ENCODE measurements at places on chromosomes 1 and 21.

- no peak for DNase-seq
Measured at GRCh38 chr1:1441002-1441888, 5.8 kb downstream of the VWA1 start.

DNA sequence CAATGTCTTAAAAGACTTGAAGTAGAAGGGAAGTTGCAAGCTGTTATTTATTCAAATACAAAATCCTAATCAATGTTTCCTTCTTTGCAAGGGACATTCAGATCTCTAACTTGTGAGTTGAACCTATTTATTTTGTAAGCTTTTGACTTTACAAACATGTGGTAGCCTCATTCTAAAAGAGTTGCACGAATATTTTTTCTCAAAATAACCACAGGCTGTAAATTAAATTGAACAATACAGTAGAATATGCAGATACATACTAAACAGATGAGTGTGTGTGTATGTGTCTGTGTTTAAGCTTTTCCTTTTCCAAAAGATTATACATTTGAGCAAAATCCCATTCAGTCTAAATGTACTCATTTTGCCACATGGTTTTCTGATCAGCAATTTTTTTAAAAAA is 4.8 kb upstream of the DYNLT5 start:
- DNase-seq = no peak

DNA sequence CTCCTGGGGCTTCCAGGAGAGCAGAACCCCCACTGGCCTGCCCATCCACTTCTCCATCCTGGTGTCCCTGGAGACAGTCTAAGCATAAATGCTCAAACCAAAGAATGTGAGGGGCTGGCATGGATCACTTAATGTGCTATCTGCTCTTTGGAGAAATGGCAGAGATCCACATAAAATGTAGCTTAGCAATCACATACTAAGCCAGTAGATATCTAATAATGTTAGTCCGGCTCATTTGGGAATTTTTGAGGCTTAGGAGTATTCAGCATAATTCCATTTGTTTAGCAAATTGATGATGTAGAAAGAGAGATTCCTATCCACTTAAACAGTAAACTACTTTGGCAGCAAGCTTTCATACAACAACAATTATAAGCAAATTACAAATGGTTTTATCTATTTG is 90.7 kb downstream of the TENT5C start:
- no peak for DNase-seq

DNA sequence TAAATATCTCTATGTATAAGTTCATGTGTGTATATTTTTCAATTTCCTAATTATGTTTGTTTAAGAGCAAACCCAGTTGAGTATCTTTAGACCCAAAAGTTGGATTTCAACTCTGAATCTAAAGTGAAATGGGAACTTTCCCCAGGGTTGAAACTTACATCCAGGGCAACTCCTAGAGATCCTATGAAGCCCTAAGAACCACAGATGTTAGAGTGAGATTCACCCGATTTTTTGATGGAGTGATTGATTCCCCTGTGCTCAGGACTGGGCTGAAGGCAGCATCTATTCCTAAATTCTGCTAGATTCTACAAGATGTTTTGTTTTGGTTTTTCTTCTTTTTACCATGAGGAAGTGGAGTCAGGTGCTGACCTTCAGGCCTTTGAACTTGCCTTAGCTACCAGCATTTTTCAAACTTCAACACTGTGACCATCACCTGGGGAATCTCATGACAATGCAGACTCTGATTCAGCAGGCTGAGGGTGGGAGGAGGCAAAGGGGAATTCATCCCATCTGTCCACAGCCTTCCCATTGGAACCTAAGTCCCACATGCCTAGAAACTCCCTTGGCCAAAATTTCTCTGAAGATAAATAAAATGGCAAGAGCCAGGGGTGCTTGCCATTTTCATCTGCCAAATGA is 145.5 kb downstream of the ETS2 start:
- no peak for DNase-seq

DNA sequence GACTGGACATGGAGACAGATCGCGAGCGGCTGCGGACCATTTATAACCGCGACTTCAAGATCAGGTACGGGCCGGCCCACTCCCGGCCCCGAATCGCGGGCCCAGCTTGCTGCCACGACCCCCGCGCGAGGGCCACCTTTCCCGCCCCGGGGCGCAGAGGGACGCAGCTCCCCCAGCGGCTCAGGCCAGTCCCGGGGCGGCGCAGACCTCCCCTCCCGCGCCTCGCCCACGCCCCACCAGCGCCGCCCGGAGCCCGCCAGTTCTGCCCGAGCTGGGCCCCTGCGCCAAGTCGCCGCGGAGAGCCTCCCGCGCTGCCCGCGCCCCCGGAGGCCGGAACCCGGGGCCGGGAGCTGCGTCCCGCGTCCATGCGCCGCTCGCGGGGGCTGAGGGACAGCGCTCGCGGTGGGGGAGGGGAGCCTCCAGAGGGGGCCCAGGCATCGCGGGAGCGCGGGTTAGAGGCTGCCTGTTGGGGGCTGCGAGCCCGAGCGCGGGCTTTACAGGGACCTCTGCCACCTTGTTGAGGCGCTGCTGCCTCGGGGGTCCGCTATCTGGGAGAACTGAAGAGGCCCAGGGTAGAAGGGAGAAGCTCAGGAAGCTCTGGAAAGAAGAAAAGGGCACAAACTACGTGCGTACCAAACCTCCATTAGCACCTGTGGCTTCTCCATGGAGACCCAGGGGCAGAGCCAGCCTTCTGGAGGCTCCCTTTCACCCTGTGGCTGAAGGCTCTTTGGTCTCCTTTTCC is 698 bp downstream of the MOV10 start:
- DNase-seq = no peak

DNA sequence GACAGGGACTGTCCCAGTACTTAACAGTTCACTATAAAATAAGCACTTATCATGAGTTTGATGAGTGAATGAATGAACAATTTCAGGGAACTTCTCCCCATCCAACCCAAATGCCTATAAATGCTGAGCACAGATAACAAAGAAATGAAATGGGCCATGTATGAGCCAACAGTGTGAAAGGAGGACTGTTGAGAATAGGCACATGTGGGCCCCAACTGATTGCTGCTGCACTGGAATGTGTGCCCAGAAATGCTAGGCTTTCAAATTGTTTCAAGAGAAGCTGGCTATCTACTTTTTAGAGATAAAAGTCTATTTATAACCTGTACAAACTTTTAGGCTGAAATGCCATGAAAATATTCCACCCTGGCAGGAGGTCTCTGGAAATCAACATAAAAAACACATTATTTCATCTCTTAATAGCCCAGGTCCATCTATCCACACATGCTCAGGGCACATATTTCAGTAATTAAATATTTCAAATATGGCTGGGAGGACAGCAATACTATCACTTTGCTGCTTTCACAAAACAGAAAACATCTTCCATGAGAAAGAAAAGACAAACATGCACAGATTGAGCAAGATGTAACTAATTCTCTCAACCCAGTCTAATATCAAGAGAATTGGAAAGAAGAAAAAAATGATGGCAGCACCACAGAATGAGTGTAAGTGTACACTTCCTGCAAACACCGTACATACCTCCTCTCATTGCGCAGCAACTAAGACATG is 49.8 kb downstream of the COLGALT2 start:
- DNase-seq = no peak

- no peak for DNase-seq
Measured at GRCh38 chr1:92933459-92933858, 27.8 kb downstream of the DIPK1A start.

- DNase-seq = no peak
Measured at GRCh38 chr1:109883248-109883955, 27.2 kb upstream of the CSF1 start.

GRCh38 chr1:116458695-116459094 is 85.7 kb downstream of the ATP1A1 start:
- DNase-seq = no peak

DNA sequence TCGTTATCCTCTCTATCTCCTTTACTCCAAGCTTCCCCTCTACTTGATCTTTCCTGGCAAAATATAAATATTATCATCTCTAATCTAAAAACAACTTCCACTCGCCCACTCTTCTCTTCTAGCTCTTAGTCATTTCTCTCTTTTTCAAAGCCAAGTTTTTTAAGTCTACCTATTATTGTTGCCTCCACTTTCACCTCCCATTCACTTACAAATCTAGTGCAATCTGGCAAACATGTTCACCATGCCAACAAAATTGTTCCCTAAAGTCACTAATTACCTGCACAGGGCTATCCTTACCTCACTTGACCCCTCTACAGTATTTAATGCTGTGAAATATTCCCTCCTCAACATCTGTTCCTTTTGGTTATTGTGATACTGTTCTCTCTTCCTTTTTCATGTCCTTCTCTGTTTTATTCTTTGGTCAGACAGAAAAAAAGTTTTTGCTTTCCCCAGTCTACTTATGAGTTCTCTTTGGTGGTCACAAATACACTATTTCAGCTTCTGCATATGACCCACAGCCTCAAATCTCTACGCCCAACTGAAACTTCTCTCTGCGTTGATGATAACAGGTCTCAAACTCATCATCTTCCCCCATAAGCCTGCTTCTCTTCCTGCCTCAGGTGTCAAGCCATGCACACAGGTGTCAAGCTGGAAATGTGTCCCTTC is 31.9 kb upstream of the RAP1A start:
- DNase-seq = no peak

DNA sequence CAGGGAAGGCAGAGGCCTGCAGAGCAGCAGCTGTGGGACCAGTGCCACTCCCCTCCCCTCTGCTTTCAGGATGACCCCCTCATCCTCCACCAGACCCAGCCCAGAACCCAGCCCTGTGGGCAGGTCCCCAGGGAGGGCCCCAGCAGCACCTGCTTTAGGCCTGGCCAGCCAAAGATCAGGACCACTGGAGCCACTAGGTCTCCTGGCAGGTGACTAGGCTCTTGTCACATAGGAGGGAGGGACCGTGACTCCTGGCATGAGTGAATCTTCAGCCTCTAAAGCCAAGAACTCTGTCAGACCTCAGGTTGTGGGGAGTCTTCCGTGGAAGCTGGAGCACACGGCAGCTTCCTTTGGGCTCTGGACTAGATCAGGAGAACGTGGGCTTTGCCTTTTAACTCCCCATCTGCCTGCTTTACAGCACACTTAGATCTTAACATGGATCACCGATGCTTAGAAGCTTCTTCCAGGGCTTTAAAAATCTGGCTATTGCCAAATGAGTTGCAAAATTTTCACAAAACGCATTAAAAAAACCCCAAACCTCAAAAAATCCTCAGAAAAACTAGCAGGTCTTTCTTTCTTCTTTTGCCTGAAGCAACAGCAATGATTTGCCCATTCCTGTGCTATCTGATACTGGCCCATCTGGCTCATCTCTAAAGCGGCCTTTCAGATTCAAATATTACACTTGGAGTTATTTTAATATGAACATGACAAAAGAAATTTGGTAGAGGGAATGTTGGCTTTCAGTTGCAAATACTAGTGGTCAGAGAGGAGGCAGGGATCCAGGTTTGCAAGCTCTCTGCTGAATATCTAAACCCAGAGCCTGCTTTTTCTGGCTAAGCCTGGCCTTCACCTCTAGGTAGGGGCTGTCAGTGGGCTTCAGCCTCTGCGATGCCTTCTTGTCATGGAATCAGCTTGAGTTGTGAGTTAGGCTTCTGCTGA is 235.2 kb downstream of the SDCCAG8 start:
- DNase-seq = no peak

DNA sequence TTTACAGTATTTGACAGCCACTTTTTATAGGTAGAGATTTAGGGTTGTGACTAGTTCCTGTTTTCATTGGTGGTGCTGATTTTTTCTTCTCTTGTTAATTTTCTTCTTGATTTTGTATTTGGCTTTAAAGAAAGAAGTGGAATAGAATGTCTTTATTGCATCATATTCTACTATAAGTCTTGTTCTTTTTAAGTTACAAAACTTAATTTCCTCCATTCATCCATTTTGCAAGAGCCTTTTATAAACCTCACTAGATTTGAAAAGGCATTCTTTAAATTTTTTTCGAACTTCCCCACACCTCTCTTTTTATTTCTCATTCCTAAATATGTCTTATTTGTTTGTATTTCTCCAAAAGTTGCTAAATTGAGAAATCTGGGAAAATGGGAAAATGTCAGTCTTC is 1368.6 kb upstream of the ADGRL4 start:
- DNase-seq = no peak

DNA sequence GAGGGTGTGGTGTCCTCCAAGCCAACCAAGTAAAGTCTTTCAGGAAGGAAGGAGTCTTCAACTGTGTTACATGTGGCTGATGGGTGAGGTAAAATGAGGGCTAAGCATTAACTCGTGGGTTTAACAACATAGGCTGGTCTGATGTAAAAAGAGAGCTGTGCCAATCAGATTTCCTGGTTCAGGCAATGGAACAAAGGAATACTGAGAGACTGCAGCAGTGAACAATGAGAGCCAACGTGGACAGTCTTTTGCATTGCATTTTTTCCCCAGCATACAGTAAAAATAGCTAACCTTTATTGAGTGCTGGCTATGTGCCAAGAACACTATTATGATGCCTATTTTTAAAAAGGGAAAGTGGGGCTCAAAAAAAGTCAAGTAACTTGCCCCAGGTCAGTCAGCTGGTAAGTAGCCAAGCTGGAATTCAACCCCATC is 31.1 kb downstream of the DLGAP3 start:
- no peak for DNase-seq

DNA sequence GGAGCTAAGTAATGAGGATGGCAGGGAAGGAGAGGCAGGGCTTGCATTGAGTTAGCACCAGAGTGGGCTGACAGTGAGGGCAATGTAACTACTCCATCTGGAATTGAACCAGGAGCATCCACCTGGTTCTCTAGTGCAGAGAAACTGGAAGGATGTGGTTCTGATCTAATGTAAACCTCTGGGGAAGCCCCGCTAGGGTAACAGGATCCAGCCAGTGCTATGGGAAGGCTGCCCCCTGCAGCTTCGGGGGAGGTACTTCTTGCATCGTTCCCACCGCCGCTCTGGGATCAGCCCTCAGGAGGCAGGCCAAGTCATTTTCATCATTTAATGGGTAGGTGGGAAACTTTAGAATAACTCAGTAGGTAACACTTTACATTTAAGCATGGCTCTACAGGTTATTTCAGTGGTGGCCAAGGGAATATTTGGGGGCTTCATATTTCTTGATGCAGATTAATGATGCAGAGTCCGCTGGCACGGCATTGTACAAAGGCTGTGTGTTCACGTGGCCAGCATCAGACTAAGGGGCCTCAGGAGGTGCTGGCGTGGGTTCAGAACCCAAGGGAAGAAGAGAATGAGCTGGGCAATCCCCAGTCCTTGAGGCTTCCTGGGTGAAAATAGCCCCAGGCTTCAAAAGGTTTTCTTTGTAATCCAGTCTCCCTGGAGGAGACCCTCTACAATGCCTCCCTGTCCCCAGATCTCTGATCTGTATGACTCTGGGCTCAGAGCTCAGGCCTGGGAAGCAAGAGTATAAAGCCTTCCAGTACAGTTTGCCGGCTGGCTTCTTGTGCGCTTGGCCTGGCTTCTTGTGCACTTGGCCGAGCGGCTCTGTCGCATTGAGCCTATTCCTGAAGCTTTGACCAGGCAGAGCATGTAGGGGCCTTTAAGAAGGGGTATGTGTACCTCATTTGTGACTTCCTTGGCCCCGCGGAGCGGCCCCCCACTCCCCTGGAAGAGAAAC is 26.4 kb upstream of the KAZN start:
- DNase-seq = no peak

DNA sequence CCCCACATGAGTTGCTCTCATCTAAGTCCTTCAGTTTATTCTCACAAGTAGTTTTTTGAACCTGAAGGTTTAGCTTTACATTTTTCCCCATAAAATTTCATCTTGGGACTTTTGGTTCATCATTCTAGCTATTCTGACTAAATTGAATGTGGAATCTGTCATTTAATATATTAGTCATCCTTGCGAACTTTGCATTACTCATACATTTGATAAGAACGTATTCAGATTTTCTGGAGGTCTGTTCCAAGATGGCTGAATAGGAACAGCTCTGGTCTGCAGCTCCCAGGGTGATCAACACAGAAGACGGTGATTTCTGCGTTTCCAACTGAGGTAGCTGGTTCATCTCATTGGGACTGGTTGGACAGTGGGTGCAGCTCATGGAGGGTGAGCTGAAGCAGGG is 59.8 kb upstream of the CSF1 start:
- DNase-seq = no peak

All from cortex of kidney (tissue), 1 donor.